ENCODE measurements at places on chromosomes 4 and X. TPM values are rescaled to one million over a fixed set of nuclear protein-coding genes. Genes with fewer than 3 reads are reported as not detected.

The PCSK1N gene
- total RNA-seq = 1.4 TPM

The GABRE gene
- not detected for total RNA-seq

The CT47C1 gene
- not detected for total RNA-seq

The ATP2B3 gene
- not detected for total RNA-seq

The CAMK2D gene
- total RNA-seq = 46.7 TPM

The SMARCAD1 gene
- total RNA-seq = 35.4 TPM

The AVPR2 gene
- total RNA-seq = not detected

The NHS gene
- total RNA-seq = 25.8 TPM

The SLC38A5 gene
- 146 TPM for total RNA-seq

The TFE3 gene
- total RNA-seq = 23.3 TPM

The BOD1L1 gene
- total RNA-seq = 33.5 TPM

The CXCL6 gene
- total RNA-seq = not detected

- no peak for DNase-seq
Measured at GRCh38 chrX:49272421-49272820, 2.8 kb downstream of the PPP1R3F start.

DNA sequence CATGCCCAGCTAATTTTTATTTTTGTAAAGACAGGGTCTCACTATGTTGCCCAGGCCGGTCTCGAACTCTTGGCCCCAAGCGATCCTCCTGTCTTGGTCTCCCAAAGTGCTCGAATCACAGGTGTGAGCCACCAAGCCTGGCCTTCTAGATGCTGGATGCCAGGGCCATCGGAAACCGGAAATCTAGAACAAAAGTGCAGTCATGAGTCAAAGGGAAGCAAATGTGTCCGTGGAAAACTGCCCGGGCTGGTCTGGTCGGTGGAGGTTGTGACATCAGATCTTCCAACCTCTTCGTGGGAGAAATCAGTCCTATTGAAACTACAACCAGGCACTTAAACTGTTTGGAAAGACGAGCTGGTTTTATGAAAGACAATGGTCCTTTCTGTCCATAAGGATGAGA lies 92.3 kb upstream of the SHOX start:
- DNase-seq = no peak

GRCh38 chr4:178693816-178694215 lies 1251.6 kb upstream of the AGA start:
- DNase-seq = no peak

GRCh38 chrX:124507246-124507645 lies 160.9 kb downstream of the SH2D1A start:
- DNase-seq = no peak

- no peak for DNase-seq
Measured at GRCh38 chrX:17839269-17839668, 21.8 kb downstream of the RAI2 start.

DNA sequence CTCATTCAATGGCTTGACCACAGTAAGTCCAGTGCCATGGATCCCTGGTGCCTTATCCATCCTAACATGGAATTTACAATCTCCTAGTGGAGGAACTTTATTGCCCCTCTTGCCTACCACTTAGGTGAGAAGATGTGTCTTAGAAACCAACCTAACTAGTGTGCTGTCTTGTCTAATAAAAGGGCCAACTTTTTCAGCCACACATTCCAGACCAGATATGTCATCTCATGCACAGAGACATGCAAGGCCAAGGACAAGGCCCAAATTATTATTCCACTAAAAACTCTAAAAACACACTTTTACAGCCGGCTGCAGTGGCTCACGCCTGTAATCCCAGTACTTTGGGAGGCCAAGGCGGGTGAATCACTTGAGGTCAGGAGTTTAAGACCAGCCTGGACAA lies 10.6 kb upstream of the PRDX4 start:
- no peak for DNase-seq

- DNase-seq = no peak
Measured at GRCh38 chr4:110540581-110540980, 64.6 kb downstream of the ENPEP start.

DNA sequence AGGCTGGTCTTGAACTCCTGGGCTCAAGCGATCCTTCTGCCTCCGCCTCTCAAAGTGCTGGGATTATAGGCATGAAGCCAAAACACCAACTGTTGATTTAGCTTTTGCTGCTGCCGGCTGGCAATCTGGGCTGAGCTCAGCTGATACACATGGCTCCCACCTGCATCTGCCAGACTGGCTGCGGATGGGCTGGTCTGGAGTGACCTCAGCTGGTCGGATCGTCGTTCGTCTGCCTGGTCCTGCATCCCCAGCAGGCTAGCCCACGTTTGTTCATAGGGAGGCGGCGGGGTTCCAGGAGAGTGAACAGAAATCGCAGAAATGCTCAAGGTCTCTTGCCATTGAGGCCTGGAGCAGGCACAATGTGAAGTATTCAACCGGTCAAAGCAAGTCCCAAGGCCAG lies 74.4 kb upstream of the DDX3X start:
- no peak for DNase-seq

DNA sequence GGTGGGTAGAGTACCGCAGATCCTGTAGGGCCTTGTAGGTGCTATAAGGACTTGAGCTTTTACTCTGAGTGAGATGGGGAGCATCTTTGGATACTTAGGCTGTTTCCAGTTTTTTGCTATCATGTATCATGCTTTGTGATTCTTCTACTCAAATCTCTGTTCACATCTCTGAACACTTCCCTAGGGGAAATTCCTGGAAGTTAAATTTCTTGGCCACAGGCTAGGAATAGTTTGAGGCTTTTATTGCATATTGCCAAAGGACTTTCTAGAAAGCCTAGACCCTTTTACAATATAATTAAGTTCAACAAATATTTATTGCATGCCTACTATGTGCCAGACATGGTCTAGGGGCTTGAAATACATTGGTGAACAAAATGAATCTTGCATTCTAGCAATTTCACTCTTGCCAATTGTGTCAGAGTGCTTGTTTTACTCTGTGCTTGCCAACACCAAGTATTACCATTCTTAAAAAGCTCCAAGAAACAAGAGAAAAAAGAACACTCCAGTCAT lies 4.1 kb upstream of the PGRMC1 start:
- DNase-seq = no peak

DNA sequence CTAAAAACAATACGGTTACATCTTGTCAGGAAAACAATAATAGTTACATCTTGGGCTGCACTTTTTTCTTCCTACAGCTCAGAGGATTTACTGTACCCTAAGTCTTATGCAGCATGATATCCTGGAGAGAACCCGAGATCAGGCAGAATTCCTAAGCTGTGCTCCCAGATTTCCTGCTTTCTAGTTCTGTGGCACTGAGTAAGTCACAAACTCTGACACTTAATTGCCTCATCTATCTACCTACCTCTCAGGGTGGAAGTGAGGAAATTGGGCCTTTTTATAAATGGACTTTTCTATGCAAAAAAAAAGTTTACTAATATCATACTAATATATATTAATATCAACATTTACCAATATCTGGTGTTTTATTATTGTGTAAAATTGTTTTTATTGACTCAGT lies 438.5 kb downstream of the INPP4B start:
- no peak for DNase-seq

- DNase-seq = no peak
Measured at GRCh38 chr4:158863296-158863695, 94.5 kb downstream of the FNIP2 start.

DNA sequence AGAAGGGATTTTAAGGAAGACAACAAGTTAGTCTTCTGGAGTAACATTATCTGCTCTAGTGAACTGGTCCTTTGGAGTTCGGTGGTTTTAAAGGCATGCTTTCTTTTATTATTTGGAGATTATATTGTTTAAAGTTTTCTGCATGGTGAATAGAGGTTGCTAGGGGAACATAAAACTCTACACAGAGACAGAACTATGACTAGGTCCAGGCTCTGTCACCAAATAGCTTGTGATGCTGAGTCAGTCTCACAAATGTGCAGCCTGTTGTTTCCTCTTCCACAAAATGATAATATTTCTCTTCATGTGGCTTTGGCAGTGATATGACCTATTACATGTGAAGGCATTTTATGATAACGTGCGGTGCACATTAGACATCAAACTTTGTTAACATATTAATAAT lies 132.6 kb downstream of the PACRGL start:
- DNase-seq = no peak

DNA sequence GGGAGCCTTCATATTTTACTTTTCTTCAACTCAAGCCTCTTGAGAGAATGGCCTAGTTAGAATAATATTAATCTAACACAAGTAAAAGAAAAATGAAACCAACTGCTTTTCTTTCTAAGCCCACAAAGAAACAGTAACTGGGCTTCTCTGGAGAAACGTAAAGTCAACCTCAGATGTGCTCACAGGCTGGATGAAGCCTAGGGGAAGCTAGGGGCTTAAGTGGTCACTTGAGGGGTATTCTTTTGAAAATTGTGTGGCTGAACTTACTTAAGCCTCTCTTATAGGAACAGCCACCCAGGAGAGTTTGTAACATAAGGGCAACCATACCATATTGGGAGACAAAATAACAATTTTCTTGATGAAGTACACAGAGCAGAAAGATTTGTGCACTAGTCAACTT lies 279.0 kb downstream of the SPRY1 start:
- no peak for DNase-seq

GRCh38 chr4:125104616-125105015 lies 210.1 kb upstream of the FAT4 start:
- no peak for DNase-seq

GRCh38 chr4:105495667-105496066 lies 21.8 kb upstream of the PPA2 start:
- DNase-seq = no peak

DNA sequence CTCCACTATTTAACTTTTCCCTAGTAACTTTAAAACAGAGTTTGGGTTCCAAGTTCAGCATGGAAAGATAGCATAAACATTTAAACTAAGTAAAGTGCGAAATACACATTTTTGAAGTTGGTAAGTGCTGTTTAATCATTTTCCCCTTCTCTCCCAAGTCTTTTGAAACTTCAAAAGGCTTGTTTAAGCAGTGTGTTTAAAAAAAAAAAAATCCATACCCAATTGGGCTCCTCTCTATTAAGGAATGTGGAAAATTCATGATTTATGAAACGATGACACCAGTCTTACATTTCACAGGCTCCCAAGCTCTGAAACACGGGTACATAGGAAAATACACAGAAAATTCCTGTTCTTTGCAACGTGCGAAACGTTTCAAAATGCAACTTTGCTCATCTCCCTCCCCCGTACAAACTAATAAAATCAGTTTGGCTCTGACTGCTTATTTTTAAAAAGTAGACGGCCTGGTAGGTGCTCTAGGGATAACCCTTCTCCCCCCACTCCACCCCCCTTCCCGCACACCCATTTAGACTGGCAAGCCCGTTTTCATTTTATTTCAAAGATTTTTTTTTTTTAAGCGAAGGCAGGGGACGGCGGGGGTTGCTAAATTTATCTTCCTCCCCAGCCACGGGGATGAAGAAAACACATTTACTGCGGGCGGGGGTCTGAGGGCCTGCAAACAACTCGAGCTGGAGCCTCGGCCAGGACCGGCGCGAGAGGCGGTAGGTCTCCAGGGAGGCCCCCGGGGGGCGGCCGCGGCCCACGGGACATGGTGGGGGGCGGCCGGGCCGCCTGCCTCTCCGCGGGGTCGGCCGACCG lies 786 bp upstream of the ZFX start:
- DNase-seq = peak; percentile 20

DNA sequence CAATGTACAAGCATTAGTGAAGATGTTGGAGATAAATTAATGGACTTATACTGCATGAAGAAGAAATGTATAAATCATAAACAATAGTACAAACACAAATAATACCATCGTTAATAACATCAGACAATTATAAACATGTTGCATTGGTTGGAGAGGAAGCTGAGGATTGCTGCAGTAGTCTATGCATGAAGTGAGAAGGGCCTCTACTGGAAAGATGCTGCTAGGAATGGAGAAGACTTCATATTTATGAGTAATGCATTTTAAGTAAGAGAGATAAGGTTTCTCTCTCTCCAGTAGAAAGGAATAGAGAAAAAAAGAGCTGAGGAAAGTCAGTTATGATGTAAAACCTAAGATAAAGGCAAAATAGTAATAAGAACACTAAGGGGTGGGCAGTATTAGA lies 247.8 kb downstream of the GRID2 start:
- no peak for DNase-seq

DNA sequence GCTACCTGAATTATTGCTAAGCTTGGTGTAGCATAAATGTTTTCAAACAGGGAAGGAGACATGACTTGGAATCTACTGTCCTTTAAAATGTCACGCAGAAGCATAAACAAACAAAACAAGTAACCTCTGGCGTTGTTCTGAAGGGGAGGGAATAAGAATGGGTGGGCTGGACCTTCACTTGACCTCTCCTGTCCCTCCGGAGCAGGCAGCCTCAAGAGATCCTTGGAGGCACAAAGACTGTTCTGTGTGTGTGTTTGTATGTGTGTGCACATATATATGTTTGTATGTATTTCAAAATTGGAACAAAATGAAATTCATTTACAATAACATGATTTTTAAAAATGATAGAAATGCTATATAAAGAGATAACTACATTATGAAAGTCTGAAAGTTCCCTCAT lies 91.3 kb upstream of the DCLK2 start:
- DNase-seq = no peak

- DNase-seq = no peak
Measured at GRCh38 chr4:91373546-91373945, 930.2 kb upstream of the GRID2 start.

DNA sequence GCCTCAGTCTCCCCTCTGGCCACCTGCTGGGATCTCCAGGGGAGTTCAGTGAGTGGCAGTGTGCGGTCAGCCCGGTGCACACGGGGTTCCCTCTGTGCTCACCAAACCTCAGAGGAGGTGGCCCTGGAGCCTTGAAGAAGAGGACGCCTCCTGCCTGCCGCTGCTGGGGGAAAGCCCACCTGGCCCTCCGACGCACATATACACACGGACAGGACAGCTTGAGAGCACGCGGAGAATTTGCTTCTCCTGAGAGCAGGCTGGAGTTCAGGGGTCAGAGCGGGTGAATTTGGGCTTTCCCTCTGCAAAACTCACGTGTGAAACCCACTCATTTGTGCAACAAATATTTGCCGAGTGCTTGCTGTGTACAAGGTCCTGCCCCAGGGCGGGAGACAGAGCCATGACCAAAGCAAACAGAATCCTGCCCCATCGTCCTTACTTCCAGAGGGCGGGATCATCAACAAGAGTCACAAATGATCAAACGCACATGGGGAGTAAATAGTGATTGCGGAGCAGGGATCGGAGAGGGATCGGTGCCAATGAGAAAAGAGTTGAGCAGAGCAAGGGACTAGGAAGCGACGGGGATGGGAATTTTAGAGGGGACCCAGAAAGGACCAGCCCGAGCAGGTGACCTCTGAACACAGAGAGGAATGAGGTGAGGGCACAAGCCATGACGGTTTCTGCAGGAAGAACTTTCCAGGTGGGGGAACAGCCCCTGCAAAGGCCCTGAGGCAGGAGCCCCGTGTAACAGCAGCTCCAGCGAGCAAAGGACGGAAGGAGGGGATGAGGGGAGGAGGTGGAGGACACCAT lies 17.6 kb downstream of the BLOC1S4 start:
- no peak for DNase-seq

- DNase-seq = peak; percentile 86
Measured at GRCh38 chr4:40283968-40284367, 51.2 kb upstream of the CHRNA9 start.

Data from activated naive CD8-positive, alpha-beta T cell treated with anti-CD3 and anti-CD28 coated beads for 36 hours (primary cell).